CD4-positive, alpha-beta T cell treated with Interleukin-6 for 4 hours (primary cell): ENCODE measurements at places on chromosomes 1 and 21.

DNA sequence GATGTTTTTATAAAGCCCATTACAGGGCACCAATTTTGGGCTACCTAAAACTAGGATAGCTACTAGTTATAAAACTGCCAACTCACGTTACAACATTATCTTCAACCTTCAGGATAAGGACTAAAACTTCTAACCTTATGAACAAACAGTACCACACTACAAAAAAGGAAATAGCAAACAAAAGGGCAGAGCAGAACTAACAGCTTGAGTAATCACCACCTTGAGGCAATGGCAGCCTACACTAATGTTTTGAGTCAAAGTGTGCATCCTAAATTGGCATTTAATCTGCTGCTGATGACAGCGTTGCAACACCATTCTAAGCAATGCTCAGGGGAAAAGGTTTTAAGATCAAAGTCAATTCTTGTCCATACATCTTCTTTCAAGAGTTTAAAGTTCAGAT is 27.2 kb downstream of the PTP4A2 start:
- no peak for DNase-seq

DNA sequence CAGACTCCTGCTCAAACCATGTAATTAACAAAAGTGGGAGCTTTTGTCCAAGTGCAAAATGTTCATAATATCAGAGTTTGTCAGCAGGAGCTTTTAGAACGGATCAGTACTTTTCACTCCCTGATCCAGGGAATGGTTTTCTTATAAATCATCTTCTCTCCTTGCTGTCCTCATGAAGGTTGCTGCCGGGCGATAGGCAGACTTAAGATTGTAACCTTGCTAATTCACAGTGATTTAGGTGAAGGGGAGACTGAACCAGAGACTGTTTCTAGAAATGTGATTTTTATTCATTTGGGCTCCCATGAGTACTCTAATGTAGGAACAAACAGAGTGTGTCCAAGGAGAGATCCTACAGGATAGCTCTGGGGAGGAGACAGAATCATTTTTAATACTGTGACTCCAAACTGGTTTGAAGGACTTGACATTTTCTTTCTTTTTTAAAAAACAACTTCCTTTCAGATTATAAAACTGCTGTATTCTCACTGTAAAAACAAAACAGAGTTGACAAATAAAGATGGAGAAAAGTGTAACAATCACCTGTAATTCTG is 23.7 kb downstream of the ELAVL4 start:
- DNase-seq: no peak

DNA sequence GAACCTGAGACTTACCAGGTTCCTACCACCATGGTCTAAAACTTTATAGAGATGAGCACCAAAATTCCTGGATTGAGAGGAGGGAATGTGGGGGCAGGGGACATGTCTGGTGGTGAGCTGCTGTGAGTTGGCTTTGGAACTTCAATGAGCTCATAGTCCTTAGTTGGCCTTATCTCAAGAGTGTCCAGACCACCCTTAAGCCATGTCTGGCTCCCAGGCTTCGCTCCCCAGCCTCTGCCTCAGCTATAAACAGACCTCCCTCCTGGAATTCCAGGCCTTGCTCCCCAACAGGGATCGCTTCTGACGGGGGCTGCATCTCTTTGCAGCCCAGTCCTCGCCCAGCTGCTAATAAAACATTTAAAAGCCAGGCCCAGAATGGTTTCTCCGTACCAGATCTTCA is 19.5 kb downstream of the ATF3 start:
- DNase-seq: no peak

GRCh38 chr1:51453010-51453409 is 66.1 kb downstream of the EPS15 start:
- no peak for DNase-seq

DNA sequence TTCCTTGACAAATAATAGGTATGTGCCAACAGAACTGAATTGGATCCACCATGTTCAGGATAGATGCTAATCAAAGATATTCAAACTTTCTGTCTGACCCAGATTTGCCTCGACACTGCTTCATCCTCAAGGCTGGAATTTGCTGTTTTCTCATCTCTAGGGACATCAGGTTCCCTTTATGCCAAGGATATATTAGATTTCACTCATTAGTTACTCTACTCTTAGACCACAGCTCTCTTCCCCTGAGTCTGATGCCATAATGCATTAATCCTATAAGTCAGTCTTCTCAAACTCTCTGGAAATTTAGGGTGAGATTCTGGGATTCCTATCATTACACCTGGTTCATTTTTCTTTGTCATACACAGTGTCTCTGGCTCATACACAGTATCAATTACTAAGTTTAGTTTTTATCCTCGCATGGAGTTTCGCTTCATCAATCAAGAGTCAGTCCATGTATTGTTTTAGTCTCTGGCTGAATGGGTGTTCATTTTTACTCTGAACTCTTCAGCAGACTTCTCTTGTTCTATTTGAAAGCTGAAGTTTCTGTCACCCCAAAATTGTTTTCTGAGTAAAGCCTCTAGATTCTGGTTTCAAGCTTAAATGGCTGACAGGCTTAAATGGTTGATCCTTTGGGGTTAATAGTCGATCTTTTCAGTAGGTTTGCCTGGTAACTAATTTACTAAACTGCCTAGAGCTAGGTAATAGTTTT is 9.3 kb upstream of the DCAF6 start:
- DNase-seq: no peak

DNA sequence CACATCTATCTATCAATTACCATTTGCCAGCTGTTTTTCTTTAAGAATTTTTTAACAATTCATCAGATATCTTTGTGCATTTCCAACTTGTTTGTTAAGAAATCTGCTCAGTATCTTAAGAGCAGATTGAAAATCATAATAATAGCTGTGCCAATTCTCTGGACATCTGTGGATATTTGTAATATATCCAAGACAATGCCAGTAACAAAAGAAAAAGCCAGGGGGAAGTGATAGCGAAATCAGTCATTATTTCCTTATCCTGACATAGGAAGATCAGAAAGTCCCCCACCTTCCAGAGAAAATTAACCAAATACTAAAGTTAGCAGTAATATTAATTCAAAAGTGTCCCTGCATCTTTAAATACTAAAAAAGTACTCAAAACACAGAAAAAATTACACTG is 217.1 kb downstream of the RERE start:
- no peak for DNase-seq

- DNase-seq: no peak
Measured at GRCh38 chr1:221327954-221328353, 413.9 kb downstream of the DUSP10 start.

DNA sequence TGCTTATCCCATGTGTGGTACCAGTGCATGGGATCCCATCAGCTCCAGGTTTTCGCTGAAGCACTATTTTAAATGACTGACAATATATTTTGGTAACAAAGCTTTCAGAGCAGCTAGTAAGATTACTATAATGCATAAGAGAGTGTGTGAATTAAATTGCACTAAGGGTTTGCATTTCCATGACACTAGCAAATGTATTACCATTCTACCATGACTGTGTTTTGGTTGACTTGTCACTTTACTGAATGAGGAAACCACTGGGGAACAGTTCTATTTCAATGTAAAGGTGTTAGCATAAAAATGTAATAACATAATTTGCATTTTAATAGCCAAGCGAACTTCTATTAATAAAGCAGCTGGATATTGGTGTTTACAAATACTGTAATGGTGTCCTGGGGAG is 31.7 kb upstream of the ERO1B start:
- no peak for DNase-seq

- no peak for DNase-seq
Measured at GRCh38 chr1:94351481-94351880, 66.7 kb upstream of the ABCD3 start.

DNA sequence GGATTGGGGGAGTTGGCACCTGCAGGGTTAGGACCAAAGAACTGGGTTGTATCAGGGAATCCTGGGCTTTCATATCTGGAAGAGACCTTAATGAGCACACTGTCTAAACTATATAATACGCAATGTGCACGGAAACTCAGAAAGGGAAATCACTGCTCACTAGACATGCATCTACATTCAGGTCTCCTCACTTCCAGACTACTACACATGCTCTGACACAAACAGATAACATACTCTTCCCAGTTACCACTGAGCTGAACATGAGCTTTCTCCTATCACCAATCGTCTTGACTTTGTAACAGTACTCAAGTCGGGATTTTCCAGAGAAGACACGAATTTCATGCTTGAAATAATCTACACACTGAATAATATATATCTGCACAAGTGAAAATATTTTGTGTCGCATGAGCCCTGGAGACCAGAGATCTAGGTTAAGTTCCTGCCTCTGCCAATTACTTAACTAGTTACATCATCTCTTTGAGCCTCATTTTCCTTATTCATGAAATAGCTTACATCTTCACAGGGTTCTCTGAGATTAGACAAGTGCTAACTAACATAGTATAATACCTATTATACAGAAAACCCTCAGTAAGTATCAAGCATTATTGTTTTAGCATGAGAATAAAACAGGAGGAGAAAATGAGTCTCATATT is 101.1 kb downstream of the JAK1 start:
- DNase-seq: no peak

DNA sequence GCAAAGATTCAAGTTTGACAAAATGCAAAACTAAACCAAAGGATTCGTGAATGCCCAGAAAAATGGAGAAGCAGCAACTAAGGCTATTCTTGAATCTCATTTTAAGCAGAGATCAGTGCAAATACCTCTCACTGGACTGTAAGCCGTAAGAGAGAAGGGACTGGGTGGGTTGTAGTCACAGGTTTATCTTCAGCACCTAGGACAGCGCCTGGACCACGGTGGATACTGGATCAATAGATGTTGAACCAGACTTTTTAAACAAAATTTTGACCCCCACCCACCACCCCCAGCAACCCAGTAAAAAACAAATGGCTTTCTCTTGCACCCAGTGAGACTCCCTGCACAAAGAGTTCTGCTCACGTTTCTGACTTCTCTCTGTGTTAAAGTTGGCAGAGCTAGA is 347.1 kb downstream of the AJAP1 start:
- DNase-seq: no peak
